ENCODE measurements at places on chromosomes 2 and 18. TPM values are rescaled to one million over a fixed set of nuclear protein-coding genes. Genes with fewer than 3 reads are reported as not detected.

Gene SLC38A11
- total RNA-seq: not detected

Gene KYNU
- 0.07 TPM for total RNA-seq

Gene ERCC3
- 52.4 TPM for total RNA-seq

Gene SLC66A2
- 47.2 TPM for total RNA-seq

Gene ARHGAP25
- total RNA-seq: 1.7 TPM

Gene GALNT1
- total RNA-seq: 293 TPM

Gene SPIRE1
- 36.6 TPM for total RNA-seq

Gene EVX2
- not detected for total RNA-seq

Gene C2orf72
- total RNA-seq: not detected

Gene ACMSD
- total RNA-seq: not detected

Gene SERPINB3
- total RNA-seq: not detected

Gene RESP18
- total RNA-seq: not detected

Gene GPAT2
- total RNA-seq: 6.3 TPM

Gene HOXD12
- total RNA-seq: not detected

Gene ICOS
- not detected for total RNA-seq

Gene LRP1B
- 0.20 TPM for total RNA-seq

Gene ANKRD36C
- total RNA-seq: 39.6 TPM

Gene PDE11A
- total RNA-seq: 0.04 TPM

Gene LRATD1
- 0.04 TPM for total RNA-seq

Gene NEU4
- not detected for total RNA-seq

Gene OTX1
- 0.33 TPM for total RNA-seq

Gene AFG3L2
- total RNA-seq: 46.7 TPM

Gene PDE1A
- total RNA-seq: 0.28 TPM

Gene NR4A2
- 0.11 TPM for total RNA-seq

Gene CFAP210
- not detected for total RNA-seq

Gene SCYGR4
- total RNA-seq: not detected

Gene FAM237A
- total RNA-seq: not detected

Gene C2orf92
- total RNA-seq: 1.5 TPM

Gene EFHD1
- total RNA-seq: not detected

Data from pulmonary artery endothelial cell (primary cell).